ENCODE measurements at places on chromosomes 3 and 15.

- no peak for DNase-seq
These were observed 28.4 kb upstream of the CNTN3 start for GRCh38 chr3:74642876-74643275.

DNA sequence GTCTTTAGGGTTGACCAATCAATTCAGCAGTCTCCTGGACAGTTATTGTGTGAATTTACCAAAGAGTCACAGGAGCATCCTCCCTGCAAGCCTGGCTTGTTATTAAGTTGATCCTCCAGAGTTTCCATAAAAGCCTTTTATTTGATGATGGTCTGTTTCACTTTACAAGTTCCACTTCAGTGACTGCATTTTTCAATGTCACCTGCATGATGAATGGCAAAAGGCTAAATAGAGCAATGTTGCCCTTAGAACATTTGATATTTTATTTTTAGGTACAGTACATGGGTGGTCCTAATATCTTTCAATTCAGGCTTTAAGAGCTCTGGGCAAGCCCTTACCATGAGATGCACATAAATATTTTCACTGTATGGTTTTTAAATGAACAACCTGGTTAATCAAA, 22.6 kb downstream of the GUCA1C start:
- DNase-seq, result no peak

- DNase-seq, result no peak
These were observed 105.0 kb downstream of the EDEM1 start for GRCh38 chr3:5292512-5292911.

DNA sequence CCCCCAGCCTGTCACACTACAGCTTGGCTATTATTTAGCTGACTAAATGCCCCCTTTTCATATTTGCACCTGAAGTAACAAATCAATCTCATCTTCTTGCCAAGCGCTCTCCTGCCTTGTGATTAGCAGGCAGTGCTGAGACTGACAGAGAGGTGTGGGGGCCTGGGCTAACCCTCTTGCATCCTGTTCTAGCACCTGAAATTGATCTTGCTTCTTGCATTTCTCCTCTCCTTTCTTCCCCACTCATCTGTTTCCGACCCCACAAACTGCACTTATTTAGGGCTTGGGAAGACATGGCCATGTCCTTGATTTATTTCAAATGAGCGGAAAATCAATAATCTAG, 309.0 kb upstream of the PROK2 start:
- no peak for DNase-seq

GRCh38 chr15:54305138-54305537, 326.9 kb downstream of the UNC13C start:
- no peak for DNase-seq

GRCh38 chr3:139797724-139798343, 120.1 kb upstream of the NMNAT3 start:
- no peak for DNase-seq

- DNase-seq, result no peak
These were observed 195.9 kb upstream of the ICE2 start for GRCh38 chr15:60674704-60675395.

GRCh38 chr3:136819392-136819730, 435 bp downstream of the SLC35G2 start:
- peak; percentile 49 for DNase-seq

- DNase-seq, result no peak
These were observed 34.0 kb upstream of the SEMA4B start for GRCh38 chr15:90167121-90167520.

GRCh38 chr3:147397155-147397874, 9.0 kb downstream of the ZIC4 start:
- no peak for DNase-seq

- no peak for DNase-seq
These were observed 57.1 kb upstream of the RPL32 start for GRCh38 chr3:12898290-12898964.

DNA sequence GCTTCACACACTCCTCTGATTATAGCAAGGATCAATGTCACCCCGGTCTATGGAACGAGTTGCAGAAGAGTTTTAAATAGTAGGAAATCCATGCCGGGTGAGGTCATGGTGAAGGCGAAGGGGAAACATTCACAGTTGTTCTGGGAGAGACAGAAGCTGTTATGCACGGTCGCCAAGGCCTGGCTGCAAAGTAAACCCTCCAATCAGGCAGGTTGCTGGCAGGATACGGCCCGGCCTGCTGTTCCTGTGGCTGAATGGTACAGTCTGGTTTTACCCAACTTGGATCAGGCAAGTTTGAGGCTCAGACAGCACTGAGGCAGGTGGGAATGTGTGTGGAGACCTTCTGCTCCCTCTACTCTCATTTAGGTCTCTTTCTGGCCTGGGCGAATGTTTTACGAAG, 45.3 kb upstream of the ATP2B2 start:
- no peak for DNase-seq

DNA sequence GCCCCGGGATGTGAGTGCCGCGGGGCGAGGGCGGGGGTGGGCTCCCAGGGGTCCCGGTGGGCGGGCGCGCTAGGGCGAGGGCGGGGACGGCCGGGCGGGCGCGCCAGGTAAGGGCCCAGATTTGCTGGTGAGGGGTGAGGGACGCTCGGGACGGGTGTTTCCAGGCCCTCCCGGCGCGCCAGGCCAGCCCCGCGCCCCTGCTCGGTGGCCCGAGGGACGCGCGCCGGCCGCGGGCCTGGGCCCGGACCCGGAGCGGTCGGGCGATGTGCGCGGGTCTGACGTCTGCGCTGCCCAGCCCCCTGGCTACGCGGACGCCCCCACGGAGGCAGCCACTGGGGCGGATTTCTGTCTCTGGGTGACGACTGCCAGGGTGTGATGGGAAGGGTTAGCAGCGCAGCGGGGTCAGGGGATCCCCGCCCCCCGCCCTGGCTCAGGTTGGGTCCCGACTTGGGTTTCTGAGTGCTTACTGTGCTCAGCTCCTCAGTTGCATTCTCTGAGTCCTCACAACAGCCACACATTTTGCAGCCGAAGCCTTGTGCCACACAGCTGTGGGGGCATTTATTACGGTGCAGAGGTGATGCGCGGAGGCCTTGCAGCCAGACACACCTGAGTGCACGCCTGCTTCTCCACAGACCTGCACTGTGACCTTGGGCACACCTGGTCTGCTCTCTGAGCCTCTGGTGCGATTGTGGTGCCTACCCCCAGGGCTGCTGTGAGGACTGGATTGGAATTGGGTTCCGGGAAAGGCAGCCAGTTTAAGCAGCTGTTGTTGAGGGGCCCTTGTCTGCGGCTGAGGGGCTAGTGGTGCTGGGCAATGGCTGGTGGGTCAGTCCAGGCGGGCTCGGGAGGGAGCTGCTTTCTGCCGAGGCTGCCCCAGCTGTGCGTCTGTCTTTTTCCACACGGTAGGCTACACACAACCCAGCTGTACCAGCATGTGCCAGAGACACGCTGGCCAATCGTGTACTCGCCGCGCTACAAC, 523 bp downstream of the HDAC11 start:
- no peak for DNase-seq

- DNase-seq, result no peak
These were observed 26.0 kb downstream of the DCBLD2 start for GRCh38 chr3:98875535-98875934.

- DNase-seq, result no peak
These were observed 103.0 kb downstream of the SUCNR1 start for GRCh38 chr3:151976211-151977050.

- no peak for DNase-seq
These were observed 109.5 kb downstream of the ROBO2 start for GRCh38 chr3:77149382-77149781.

DNA sequence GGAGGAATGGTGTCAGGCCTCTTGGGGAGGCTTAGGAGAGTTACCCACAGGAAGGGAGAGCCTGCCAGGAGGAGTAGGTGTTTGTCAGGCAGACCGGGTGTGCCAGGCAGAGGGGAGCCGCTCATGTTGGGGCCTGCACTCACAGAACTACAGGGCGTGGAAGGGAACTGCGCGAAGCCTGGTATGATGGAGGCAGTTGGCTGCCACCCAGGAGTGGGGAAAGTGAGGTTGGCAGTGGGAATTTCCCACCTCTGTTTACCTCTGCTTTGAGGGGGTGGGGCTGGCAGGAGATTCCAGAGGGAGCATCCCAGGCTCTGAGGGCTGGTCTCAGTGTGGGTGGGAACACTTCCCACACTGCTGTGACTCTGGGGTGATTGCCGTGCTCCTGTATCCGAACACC, 99.9 kb downstream of the SLCO3A1 start:
- DNase-seq, result no peak

DNA sequence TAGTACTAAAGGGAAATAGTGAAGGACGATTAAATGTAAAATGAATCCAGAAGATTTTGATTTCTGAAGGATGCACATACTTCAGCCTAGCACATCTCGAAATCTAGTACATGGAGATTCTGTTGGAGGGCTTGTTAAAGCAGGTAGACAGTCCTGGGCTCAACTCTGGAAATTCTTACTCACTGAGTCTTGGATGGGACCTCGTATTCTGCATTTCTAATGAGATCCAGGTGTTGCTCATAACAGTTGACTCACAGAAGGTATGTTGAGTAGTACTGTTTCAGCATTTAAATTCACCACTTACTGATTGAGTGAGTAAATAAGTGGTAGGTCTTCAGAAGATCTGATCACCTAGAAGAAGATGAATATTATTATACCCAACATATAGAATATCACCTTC, 623.4 kb upstream of the SGO1 start:
- no peak for DNase-seq

GRCh38 chr3:77039606-77040171, at the start of gene ROBO2:
Gene ROBO2, plus strand, starts transcription at chr3:77040099. Its CDS starts 687 bp downstream, at chr3:77040786.
- DNase-seq, result peak; percentile 11

DNA sequence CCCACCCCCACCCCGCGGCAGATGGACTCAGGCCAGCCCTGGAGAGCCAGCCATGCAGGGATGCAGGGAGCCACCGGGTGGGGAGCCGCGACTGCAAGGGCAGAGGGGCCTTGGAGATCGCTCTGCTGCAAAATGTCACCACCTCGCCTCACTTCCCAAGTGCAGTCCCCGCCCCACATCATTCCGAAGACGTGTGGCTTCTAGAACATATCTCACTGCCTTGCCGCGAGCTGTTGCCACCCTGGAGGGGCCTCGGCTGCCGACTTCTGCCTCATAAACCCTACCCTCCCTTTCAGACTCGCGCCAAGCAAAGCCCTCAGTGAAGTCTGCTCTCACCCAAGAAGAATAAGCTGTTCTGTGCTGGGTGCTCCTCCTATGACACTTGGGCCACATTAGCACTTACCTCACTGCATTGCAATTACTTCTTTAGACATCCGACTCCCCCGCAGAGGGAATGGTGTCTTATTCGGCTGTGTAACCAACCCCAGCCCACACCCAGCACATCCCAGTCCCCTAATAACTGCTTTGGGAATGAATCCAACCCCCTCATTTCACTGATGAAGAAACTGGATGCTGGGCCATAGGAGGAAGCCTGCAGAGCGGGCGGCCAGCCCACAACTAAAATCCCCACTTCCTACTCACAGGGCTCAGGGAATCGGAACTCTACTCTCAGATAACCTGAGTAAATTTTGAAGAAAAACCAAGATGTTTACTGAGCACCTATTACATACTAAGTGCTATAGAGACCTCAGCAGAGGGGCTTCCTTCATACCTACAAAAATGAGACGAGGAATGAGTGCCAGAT, 8.6 kb downstream of the TLE3 start:
- no peak for DNase-seq

- DNase-seq, result no peak
These were observed 340.3 kb upstream of the CTDSPL start for GRCh38 chr3:37521429-37521828.

- DNase-seq, result no peak
These were observed 70.9 kb upstream of the LPP start for GRCh38 chr3:188083011-188083410.

GRCh38 chr3:135056733-135057310, 261.8 kb downstream of the EPHB1 start:
- no peak for DNase-seq

DNA sequence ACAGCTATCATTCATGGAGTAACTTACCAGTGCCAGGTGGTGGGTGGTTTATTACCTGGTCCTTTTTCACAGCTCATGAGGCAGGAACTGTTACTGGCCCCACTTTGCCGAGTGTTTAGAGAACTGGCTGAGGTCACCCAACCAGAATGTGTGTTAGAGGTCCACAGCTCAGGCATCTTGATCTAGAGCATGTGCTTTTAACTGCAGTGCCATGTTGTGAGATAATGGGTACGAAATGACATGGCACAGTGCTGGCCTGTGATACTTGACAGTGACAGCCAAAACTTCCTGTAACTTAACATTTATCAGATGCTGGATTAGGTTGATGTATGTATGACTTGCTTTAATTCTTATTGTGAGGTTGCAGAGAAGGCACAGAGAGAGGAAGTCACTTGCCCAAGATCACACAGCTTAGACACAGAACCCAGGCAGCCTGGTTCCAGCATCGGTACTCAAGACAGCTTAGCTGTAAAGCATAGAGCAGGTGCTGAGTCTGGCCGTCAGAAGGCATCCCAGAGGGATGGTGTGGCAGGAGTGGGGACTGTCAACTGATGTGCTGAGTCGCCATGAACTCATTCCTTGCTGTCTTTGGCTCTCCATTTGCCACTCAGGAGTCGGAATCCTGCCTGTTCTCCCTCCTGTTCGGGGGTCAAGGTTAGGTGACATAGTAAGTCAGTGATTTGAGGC, 9.6 kb downstream of the MCM2 start:
- DNase-seq, result no peak

- peak; percentile 66 for DNase-seq
These were observed 1.7 kb downstream of the MEIS2 start for GRCh38 chr15:37098468-37099318.

DNA sequence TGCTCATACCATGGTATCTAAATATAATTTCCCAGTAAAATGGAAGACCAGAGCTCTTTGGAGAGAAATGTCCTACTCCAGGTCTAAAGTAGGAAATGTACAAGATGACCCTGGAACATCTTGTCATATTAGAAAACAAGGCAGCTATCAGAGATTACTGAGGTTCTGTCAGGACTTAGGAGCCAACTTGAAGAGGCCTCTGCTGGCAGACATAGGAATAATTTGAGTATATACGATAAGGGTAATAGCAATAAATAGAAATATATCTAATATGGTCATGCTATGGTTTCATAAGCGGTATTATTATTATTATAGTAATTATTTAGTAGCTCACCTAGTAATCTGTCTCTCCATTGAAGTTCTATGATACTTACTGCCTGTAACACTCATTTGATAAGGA, 224.2 kb downstream of the SOX2 start:
- no peak for DNase-seq

GRCh38 chr3:160012108-160012507, 23.5 kb downstream of the IL12A start:
- peak; percentile 67 for DNase-seq

DNA sequence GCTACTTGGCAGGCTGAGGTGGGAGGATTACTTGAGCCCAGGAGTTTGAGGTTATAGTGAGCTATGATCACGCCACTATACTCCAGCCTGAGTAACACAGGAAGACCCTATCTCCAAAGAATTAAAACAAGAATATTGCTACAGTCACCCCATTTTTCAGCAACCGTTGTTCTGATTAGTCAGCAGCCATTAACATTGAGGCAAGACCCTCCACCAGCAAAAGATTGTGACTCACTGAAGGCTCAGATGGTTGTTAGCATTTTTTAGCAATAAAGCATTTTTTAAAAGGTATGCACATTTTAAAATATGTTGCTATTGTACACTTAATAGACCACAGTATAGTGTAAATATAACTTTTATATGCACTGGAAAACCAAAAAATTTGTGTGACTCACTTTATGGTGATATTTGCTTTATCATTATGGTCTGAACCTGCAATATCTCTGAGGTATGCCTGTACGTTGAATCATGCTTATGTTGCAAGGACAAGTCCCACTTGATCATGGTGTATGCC, 492.6 kb downstream of the SQOR start:
- no peak for DNase-seq

- no peak for DNase-seq
These were observed 4.2 kb downstream of the NCBP2 start for GRCh38 chr3:196938124-196938523.

- DNase-seq, result peak; percentile 61
These were observed at the start of gene CLSTN2 for GRCh38 chr3:139935016-139935865. Gene CLSTN2, plus strand, starts transcription at chr3:139935185.

- DNase-seq, result no peak
These were observed 82.9 kb downstream of the NR1D2 start for GRCh38 chr3:24027946-24028345.
